ENCODE measurements at places on chromosomes 3 and 15.

GRCh38 chr3:123300583-123300982 lies 98.8 kb downstream of the SEC22A start:
- no peak for DNase-seq

DNA sequence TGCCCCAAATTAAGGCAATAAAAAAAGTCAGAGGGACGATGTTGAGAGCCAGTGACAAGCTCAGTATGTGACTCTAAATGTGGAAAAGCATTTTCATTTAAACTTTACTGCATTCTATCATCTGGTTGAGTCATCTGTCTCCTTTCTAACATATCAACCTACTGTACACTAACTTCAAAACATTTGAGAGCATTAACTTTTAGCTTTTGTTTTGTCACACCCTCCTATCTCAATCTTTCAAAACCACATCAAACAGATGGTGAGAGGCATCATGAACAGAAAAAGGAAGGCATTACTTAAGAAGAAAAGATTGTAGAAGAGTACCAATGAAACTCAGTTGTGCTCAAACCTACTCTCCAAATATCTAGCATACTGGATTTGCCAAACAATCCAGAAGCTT lies 4.8 kb downstream of the LRRC58 start:
- DNase-seq = no peak

GRCh38 chr3:55540579-55540978 lies 53.5 kb upstream of the WNT5A start:
- DNase-seq = no peak

DNA sequence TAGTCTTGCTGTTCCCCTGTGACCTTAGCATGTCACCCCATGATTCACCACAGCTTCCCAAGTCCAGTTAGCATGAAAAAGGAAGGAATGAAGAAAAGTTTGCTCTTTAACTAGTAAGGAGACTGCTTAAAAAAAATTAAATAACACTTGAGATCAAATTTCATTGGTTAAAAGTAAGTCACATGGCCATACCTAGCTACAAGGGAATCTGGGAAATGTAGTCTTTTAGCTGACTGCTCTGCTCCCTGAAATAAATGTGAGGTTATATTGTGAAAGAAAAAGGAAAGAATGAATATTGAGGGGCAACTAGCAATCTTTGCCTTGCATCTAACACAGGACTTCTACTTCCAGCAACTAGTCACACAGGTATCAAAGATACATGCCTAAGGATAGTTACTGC lies 84.7 kb upstream of the LRRN1 start:
- DNase-seq = no peak

DNA sequence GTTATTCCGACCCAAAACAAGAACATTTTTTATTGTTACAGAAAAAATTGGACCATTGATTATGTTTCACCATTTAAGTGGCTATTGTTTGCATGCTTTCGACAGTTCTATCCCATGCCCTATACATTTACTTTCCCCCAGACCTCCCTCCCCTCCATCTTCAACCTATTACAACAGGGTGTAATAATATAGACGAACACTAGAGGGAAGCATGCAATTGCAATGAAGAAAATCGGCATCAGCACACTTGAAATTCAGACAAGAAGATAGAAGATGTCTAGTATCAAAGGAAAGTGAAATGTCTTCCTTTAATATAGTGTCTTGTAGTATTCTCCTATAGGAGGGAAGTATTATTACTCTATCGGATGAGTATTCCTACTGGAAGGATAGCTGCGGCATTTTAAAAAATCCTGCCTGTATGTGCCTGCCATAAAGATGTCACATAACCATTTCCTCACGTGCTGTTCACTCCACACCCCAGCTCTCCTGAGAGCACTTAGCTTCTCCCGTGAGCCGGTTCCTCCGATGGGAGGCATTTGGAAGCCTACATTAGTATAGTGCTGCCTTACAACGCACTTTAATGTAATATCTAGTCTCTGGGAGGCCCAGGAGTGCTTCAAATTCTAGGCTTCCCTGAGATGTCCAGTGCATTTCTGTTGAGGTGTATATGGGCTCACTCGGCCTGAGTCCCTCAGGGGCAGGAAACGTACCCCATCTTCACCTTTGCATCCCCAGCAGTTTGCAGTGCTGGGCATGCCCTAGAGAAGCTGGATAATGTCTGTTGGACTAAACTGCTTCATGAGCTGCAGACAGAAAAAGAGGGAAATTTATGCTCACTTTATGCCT lies 17.8 kb upstream of the ERICH6 start:
- peak; percentile 72 for DNase-seq

GRCh38 chr3:188208516-188208981 lies 54.6 kb downstream of the LPP start:
- DNase-seq = no peak

GRCh38 chr3:26196781-26197180 lies 406.9 kb downstream of the OXSM start:
- DNase-seq = no peak

DNA sequence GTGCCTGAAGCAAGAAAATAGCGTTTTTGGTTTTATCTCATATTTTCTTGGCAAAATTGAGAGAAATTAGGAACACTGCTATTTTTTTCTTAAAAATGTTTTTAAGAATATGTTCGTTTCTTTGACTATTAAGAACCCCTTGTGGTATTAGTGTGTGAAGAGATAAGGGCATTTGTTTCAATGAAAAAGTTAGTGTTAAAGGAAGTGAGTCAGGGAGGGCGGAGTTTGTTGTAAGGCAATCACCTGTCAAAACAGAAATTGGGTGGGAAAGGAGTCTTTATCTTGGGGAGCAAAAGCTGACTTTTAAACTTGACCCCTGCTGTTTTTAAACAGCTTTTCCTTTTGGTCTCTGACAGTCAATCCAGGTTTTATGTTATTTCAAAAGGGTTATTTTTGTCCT lies 4.2 kb downstream of the RAP2B start:
- no peak for DNase-seq

GRCh38 chr15:69126054-69126469 lies 34.4 kb upstream of the GLCE start:
- DNase-seq = no peak

Measured in NCI-H2227 treated with DMSO at 0.1 percent for 48 hours (cell line).